ENCODE measurements at places on chromosomes 16 and 17. TPM values are rescaled to one million over a fixed set of nuclear protein-coding genes. Genes with fewer than 3 reads are reported as not detected.

The SALL1 gene
- 4.8 TPM for total RNA-seq

The BBS2 gene
- total RNA-seq: 68.9 TPM

The PHF23 gene
- 92.5 TPM for total RNA-seq

The MEFV gene
- total RNA-seq: 0.77 TPM

The PTGES3L gene
- total RNA-seq: 3.9 TPM

The RAMP2 gene
- 16.3 TPM for total RNA-seq

- no peak for DNase-seq
These were observed 3.8 kb downstream of the SLC12A4 start for GRCh38 chr16:67964477-67965131.
